T1000 (cell line): ENCODE measurements at places on chromosomes 1 and 21.
A peak's percentile ranks its signal among the peaks of the same experiment; 100 is the strongest.

GRCh38 chr1:220776254-220776653 is 10.5 kb upstream of the MTARC1 start:
- no peak for DNase-seq

DNA sequence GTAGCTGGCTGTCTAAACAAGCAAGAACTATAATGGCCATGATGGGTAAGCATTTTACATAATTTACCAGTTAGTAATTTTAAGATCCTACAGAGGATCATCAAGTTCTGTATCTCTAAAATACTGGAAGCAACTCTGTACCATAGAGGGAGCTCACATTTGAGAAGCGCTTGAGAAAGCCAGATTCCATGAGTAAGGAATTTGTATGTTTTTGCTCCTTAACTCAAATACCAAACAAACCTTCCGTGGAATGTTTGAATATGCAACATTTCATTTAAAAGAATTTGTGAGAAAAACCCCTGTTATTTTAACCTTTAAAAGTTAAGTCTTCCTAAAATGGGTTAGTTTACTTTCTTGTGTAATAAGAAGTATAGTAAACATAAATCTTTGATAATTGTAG is 2.0 kb downstream of the TSHB start:
- no peak for DNase-seq

GRCh38 chr1:56627636-56628039 is 17.5 kb upstream of the PRKAA2 start:
- DNase-seq: no peak

GRCh38 chr1:10608690-10609089 is 133.9 kb downstream of the PEX14 start:
- DNase-seq: no peak

DNA sequence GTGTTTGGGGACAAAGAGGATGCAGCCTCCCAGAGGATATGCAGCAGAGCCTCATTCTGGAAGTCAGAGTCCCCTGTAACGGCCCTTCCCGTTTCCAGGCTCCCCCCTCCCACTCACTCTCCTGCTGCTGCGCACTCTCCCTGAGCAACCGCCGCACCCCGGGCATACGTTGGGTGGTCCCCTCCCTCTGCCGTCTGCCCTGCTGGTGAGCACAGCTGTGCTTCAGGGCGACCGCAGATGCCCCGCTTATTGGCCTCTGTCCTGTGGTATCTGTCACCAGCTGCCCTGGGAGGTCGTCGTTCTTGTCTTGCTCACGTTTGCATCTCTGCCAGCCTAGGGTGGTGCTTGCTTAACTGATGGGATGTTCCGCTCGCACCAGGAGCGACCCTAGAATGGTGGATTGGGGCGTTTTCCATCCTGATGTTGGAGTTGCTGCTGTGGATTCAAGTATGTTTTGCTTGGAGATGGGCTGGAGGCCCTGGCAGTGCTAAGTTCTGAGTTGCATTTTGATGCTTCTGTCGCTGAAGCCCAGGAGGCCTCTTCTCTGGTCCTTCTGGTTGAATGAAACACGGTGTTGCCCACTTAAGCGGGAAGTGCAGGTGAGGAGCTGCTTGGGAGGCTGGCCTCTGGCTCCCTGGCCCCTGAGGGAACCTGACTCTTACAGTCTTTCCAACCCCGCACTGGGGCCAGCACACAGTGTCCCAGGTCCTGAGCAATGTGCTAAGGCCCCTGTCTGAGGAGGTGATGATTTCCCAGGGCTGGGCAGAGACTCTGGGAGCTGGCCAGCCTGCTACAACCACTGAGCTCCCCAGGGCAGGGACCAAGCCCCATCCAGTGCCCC is 3.2 kb downstream of the TMEM201 start:
- no peak for DNase-seq

DNA sequence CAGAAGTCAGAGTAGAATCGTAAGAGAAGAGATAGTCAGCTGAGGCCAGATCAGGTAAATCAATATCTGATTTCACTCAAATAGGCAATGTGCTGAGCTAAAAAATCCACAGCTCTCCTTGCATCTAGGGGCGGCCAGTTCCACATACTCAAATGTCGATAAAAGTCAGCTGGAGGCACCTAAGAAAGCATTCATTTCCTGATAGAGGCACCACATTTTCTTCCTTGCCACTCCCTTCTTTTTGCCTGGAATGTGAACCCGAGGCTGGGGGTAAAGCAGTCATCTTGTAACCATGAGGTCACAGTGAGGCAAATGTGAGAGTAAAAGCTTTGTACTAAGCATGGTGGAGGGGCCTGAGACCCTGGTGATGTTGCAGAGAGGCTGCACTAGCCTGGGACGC is 24.2 kb upstream of the CTPS1 start:
- DNase-seq: no peak

- no peak for DNase-seq
These were observed 91.1 kb downstream of the USP25 start for GRCh38 chr21:15820852-15821379.

- DNase-seq: no peak
These were observed 2.7 kb upstream of the NPHP4 start for GRCh38 chr1:5994713-5995621.

GRCh38 chr1:75203415-75204277 is 69.5 kb downstream of the LHX8 start:
- DNase-seq: no peak

DNA sequence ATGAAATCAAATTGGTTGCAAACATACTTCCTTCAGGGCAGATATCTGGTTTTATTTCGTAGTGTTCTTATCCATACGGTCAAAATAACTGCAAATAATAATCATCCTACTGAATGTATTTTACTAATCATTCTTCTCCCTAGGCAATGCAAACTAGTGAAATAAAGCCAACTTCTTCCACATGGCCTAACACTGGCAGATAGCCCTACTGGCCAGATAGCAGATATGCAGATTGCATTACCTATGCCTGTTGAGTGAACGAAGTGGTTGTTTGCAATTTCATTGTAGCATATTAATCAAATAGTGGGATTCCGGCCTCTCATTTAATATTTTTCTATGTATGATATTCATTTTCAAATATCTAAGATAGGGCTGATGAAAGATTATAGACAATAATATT is 116.2 kb downstream of the CENPF start:
- DNase-seq: no peak

GRCh38 chr1:239242404-239242803 is 144.0 kb upstream of the CHRM3 start:
- no peak for DNase-seq

DNA sequence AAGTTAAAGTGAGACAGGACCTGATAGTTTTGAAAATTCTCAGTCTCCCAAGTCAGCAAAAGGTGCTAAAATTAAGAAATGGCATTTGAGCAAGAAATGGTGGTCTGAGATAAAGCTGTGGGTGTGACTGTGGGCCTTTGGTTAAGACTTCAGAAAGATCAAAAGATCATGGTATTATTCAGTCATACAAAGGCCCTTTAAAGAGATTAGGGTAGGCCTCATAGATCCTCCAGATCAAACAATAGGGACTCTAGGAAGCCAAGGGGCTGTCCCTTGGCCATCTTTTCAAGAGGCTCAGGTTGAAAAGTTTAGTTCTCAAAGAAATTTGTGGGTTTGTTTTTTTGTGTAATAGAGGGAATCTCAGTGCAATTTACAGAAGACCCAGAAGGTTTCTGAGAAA is 8.4 kb downstream of the HMGB4 start:
- DNase-seq: no peak

- DNase-seq: no peak
These were observed 118.3 kb upstream of the ATP1A1 start for GRCh38 chr1:116254776-116255175.

DNA sequence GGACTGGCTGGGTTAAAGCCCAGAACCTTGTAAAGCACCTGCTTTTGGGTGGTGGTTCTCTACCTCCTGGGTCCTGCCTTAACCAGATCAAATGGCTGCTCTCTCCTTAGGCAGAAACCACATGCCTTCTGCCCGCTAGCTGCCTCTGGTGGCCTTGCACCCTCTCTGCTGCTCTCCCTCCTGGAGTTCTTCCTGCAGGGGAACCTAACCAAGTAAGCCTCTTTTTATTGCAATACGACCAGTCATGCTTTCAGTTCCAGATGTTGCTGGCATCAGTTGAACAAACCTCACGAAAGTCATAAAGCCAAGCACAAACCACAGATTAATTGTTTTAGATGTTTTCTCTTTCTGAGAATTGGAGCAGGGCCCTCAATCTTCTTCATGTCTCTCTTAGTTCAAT is 118.9 kb downstream of the GDAP2 start:
- no peak for DNase-seq

- no peak for DNase-seq
These were observed 14.5 kb downstream of the LY9 start for GRCh38 chr1:160810486-160810885.

DNA sequence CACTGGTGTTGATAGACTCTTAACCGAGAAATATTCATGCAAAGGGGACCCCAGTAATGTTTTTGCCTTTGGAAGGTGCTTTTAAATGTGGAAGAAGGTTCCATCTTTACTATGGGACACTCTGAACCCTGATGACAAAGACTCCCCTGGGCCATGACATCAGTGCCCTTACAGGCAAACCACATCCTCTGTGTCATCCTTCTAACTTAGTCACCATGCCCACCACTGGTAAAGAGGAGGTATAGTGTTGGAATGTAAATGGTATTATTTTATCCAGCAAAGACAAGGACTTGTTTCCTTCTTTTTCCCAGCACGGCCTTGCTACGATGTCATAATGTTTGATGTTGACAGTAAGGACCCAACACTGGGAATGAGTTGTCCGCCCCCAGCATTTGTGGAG is 12.6 kb downstream of the METTL13 start:
- peak; percentile 66 for DNase-seq

- no peak for DNase-seq
These were observed 82.9 kb downstream of the SSBP3 start for GRCh38 chr1:54323324-54323739.

DNA sequence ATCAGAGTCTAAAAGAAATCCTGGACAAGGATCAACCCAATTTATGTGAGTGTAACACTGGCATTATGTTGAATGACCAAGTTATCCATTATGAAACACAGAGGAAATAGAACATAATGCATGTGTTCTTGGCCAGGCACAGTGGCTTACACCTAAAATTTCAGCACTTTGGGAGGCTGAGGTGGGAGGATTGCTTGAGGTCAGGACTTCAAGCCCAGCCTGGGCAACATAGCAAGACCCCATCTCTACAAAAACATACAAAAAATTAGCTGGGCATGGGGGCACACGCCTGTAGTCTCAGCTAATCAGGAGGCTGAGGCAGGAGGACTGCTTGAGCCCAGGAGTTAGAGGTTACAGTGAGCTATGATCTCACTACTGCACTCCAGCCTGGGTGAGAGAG is 129.8 kb downstream of the ZZZ3 start:
- no peak for DNase-seq

DNA sequence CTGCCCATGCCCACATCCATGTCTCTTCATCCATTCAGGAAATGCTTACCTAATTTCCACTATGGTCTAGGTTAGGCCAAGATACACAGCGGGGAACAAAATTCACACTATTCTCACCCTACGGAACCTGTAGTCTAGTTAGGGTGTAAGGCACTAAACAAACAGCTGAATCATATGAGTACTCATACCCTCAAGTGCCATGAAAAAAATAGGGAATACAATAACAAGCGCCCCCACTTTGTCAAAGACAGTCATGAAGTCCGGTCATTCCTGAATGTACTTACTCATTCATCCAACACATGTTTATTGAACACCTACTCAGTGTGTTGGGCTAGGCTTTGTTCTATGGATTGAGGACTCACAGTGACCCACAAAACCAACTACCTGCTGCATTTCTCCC is 6.2 kb upstream of the FYB2 start:
- DNase-seq: no peak

DNA sequence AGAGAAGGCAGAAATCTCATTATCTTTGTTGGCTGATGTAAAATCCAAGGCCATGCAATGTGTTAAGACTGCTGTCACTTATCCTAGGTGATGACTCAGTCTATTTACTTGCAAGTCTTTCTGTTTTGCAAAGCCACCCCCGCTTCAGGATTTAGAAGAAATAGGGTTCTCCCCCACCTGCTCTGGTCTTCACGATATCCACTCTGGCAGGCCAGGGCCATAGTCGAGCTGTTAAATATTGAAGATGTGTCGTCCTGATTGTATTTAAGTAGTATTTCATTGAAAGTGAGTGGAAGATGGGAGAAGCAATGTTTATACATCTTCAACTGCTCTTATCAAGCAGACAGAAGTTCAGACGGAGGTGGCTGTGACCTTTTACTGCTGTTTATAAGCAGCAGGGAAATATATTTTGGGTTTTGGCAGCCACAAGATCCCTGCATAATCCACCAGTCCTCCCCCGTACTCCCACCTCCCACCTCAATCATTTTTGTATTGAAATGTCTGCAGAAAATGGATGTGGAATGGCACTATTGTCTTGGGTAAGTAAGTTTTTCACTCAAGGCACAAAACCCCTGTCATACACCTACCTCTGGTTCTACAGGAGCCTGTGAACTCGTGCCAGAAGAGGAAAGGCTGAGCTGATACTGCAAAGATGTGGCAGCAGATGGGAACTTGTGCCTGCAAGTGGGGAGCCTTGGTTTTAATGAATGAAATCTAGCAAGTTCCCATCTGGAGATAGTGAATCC is 117.4 kb downstream of the MRPS6 start:
- no peak for DNase-seq

DNA sequence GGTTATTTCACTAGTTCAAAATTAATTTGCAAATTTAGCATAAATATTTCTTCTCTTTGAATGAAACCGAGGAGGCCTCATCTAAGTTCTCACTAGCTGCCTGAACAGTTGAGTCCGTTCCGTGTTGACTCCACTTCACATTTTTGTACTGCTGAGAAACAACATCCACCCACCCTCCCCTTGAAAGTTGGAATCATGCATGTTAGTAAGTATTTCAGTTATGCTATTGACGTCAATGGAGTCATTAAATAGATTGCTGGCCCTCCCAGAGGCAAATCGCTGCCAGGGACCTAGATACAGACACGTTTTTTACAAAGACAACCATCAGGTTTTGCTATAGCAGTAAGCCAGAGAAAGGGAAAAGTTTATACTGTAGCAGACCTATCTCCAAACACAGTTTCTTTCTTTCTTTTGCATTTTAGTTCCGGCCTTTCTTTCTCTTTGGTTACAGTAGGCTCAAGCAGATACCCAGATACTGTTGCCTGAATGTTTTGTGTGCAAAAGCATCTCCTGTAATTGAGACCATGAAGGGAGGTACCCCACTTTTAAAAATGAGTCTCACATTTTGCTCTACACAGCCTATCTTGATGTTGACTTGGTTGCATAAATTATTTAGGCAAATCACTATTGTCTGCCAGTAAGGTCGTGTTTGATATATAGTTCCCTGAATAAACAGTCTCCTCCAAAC is 262.6 kb upstream of the SGIP1 start:
- peak; percentile 73 for DNase-seq

DNA sequence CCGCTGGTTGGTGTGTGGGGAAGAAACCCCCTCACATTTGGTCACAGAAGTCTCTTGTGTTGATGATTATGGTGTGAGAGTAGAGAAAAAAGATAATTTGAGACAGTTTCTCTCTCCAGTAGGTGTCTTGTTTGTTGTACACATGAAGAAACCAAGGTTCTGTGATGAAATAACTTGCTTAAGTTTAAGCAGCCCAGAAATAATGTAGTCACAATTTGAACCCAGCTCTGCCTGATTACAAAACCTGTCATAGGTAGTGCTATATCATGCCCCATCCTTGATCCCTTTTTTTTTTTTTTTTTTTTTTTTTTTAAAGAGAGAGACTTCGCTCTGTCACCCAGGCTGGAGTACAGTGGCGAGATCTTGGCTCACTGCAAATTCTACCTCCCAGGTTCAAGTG is 4.9 kb downstream of the MFN2 start:
- DNase-seq: no peak
